ENCODE measurements at places on chromosomes 3 and 15. TPM values are rescaled to one million over a fixed set of nuclear protein-coding genes. Genes with fewer than 3 reads are reported as not detected.

The HTR3D gene
- not detected for total RNA-seq

DNA sequence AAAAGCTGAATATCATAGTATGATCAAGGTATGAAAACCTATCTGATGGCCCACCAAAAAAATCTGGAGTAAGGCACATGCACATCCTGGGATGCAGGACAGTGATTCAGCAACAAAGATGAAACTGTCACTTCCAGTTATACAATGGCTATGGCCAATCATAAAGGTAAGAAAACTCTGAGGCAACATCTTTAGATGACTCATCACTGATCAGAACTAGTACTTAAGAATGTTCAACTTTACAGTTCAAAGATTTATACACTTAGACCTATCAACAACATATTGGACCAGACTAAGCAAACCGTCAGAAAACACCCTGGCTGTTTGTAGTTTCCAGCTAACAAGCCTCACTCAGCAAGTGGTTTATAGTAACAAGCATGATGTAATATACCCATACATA is 21.3 kb upstream of the PLCH1 start:
- peak; percentile 58 for DNase-seq

The SENP8 gene
- 2.8 TPM for total RNA-seq

GRCh38 chr3:58776231-58776630 is 109.7 kb upstream of the FAM3D start:
- no peak for DNase-seq

DNA sequence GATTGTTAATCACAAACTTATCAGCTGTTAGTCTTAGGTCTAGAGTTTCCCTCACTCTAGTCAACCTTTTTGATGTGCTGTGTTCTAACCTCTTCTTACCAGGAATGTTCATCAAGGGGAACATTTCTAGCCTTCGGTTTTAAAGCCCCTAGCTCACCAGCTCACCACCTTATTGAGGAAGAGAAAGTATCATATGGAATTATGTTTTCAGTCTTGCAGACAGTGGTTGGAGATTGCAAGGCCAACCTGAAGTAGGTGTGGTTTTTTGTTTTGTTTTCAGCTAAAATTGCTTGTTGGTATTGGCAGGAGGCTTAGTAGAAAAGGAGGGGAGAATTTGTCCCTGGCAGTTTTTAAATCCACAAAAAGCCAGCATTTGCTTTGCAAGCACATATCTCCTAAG is 48.4 kb upstream of the CCDC80 start:
- DNase-seq: no peak

The CYP19A1 gene
- not detected for total RNA-seq

GRCh38 chr3:23111797-23112196 is 91.3 kb upstream of the UBE2E2 start:
- no peak for DNase-seq

The MYRIP gene
- total RNA-seq: not detected

DNA sequence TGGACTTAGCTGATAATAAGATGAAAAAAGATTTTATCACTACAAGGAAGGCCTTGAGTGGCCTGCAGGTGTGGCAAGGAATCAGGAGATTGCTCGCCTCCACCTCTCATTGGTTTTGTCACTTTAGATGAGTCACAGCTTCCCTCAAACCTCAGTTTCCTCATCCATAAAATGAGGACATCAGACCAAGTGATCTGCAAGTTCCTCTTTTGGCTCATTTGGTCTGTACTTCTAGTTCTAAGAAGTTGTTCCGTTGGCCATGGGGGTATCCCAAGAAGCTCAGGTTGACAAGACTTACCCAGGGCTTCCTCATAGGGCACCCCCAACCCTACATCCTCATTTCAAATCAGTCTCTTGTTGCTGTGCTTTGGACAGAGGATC is 254.1 kb downstream of the UACA start:
- DNase-seq: no peak

GRCh38 chr15:78197632-78198031 is 36.7 kb downstream of the ACSBG1 start:
- DNase-seq: no peak

The SH2D7 gene
- not detected for total RNA-seq

The ZNF660 gene
- 0.10 TPM for total RNA-seq

DNA sequence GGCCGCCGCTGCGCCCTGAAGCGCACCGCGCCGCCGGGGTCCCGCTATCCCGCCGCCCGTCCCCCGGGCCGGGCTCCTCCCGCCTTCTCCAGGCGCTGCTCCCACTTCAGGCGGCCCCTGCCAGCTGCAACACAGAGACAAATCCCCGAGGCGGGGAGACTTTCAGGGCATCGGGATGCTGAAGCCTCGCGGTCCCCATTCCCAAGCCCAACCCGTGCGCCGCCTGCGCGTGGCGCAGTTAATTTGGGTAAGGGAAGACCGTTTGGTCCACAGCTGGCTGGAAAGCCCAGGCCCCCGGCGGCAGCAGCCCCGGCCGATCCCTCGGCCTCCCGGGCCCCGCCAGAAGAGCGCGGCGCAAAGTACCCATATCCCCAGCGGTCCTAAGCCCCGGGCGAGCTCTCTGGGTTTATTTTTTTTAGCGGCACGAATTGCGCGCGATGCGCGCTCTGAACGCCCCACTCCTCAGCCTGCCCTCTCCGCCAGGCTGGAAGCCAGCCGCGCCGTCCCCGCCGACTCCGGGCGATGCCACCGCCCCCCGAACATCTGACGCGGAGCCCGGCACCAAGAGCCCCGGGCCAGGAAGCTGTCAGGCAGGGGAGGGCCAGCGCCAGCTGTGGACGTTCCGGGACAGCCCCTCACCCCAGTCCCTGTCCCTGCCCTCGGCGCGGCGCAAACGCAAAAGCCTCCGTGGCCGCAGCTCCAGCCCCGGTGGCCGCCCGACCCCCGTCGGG is 517 bp downstream of the FBN1 start:
- DNase-seq: peak; percentile 36

DNA sequence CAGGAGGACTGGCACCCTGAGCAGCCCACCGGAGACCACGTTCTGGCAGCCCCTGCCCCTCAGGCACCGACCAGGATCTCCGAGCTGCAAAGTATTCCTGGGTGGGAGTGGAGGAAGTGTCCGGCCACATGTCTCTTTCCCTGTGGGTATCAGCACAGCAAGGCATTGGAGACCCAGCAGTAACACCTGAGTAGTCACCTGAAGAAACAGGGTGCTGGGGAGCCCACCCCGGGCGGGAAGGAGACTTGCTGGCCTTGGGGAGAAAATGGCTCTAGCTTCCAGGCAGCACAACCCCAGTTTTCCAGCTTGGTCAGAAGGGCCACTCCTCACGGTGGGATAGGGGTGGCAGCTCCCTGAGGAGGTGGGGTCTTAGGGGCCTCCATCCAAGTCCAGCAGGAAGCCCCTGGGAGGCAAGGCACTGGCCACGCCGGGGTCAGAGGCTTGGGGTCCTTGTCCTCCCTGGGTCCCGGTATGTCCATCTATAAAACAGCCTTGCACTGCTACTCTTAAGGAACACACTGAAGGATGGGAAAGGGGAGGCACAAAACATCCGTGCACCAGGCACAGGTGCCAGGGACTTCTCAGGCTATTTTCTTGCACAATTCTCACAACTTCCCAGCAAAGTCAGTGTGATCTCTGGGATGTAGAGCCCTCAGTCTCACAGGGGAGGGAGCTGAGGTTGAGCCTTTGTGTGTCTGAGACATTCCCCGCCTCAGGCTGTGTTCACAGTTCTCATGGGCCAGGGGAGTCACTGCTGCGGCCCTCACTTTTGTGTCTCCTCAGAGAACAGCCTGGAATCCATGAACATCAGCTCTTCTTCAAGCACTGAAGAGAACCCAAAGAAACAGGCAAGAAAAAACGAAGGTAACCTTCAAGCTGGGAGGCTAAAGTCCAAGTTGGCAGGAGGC is 11.9 kb downstream of the CFAP100 start:
- DNase-seq: no peak

The PLSCR2 gene
- total RNA-seq: not detected

The NLGN1 gene
- total RNA-seq: not detected

DNA sequence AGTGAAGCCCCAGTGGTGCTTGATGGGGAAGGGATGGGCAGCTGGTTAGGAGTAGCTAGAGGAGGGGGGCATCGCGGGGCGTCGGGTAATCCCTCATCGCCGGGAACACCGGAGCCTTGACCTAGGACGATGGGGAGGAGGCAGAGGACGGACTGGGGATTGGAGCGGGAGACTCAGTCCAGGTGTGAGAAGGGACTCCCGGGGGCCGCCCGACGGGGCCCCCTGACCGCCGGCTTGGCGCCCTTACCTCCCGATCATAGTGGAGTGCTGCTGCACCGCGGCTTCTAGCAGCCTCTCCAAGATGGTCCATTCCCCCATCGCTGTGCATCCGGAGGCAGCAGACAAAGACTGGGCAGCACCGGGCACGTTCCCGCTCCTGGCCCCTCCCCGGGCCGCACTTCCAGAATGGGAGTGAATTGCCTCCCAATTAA is 612 bp downstream of the GJD2 start:
- DNase-seq: no peak

The SCN11A gene
- total RNA-seq: not detected

The C3orf85 gene
- not detected for total RNA-seq

The SGO1 gene
- 18.9 TPM for total RNA-seq

GRCh38 chr3:149566292-149566975 is 91.4 kb downstream of the WWTR1 start:
- DNase-seq: no peak

The ALG3 gene
- 36.8 TPM for total RNA-seq

GRCh38 chr3:95798628-95799027 is 1015.8 kb upstream of the EPHA6 start:
- DNase-seq: no peak

The PTH1R gene
- not detected for total RNA-seq

DNA sequence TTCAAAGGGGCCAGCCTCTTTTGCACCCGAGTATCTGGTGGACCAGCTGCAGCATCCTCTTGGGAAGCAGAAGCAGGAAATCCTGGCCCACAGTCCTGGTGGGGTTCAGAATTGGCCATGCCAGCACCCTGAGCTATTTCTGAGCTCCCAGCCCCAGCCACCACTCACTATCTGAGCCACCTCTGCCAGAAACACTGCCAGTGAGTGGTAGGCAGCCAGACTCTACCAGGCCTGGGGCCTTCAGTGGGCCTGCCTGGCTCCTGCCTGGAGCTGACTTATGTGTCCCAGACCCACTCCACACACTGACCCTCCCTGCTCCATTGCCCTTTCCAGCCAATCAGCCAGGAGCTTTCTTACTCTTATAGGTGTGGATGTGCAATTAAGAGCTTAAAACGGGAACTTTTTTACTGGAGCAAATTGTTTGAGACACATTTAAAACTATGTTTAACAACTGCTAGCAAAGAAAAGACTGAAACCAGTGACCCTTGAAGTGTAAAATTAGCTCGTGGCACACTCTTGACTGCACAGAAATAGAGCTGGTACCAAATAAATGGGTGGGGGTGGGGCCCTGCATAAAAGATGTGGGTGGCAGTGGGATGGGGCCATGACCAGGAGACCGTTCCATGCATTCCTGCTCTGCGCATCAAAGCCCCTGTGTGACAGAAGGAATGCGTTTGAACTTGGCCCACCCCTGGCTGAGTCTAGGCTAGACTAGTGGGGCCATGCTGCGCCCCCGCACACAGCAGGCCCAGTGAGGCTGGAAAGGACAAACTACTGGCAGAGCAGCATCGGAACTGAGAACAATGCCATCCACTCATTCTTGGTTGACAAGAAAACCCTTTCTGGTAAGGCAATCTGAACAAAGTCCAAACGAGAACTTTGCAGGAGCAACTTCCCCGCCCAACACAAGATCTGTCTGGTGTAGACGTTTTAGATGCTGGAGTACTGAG is 48.0 kb downstream of the CTNNB1 start:
- DNase-seq: no peak

DNA sequence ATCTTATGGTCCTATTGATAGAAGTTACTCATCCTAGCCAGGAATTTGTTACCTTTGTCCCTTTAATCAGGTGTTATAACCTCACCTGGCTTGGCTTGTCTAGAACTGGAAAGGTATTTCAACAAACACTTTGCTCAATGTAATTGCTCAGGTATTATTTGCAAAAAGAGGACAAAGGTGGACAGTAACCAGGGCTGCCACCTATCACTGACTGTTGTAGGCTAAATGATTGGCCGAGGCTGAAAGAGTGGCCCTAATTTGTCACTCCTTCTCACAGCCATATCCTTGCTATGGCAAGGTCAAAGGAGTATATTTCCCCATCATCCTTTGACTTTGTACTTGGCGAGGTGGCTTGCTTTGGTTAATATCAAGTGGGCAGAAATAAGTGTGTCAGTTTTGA is 2.7 kb upstream of the SELENOS start:
- no peak for DNase-seq

The CTDSPL gene
- total RNA-seq: 54.7 TPM

- no peak for DNase-seq
Measured at GRCh38 chr3:193187070-193187722, 53.8 kb upstream of the PLAAT1 start.

GRCh38 chr3:23017801-23018200 is 185.3 kb upstream of the UBE2E2 start:
- DNase-seq: peak; percentile 92

GRCh38 chr15:98292442-98293240 is 332.1 kb downstream of the ARRDC4 start:
- DNase-seq: no peak

DNA sequence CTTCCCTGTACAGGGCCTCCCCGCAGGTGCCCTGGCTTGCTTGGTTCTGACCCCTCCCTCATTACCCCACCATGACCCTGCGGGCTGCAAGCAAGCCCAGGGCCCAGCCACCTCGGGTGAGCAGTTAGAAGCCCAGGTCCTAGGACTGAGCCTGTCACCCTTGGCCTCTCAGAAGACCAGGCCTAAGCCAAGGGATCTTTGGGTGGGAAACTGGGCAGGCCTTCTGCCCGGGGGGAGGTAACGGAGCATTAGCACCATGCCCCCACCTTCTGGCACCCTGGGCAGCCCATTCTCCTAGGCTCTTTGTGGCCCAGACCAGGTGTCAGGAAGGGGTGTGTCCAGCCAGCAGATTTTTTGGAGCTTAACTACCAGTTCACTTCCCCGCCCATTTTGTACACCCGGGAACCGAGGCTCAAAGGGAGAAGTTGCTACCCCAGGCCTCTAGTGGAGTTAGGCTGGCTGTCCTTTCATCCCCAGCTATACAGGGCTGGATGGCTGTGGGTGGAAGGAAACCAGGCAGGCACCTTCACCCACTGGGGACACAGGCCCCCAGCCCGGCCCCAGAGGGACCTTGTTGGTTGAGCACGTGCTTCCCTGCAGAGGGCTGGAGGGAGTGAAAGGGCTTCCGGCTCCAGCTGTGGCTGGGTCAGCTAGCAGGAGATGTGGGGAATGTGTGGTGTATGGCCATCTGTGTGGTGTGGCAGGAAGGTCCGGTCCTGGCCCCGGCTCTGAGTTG is 1.4 kb downstream of the CSK start:
- no peak for DNase-seq

DNA sequence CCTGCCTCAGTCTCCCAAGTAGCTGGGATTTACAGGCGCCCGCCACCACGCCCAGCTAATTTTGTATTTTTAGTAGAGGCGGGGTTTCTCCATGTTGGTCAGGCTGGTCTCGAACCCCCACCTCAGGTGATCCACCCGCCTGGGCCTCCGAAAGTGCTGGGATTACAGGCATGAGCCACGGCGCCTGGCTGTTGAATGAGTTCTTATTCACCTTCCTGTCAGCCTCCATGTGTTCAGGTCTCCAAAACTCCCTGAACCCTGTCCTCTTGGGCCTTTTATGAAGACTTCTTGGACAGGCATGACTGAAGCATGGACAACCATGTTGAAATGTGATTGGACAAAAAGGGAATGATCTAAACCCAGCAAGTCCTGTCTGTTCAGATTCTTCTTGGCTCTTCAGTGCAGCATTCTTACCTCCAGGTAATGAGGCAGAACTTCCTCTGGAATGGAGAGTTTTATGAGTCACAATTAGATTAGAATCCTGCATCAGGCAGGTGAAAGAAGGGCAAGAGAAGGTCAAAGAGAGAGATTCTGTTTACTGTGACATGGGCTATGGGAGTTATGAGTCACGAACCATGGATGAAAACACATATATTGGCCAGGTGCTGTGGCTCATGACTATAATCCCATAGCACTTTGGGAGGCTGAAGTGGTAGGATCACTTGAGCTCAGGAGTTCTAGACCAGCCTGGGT is 23.1 kb upstream of the EIF4A2 start:
- peak; percentile 99 for DNase-seq

The NEK4 gene
- total RNA-seq: 24.4 TPM

Data from foreskin keratinocyte (primary cell).